ENCODE measurements at places on chromosomes 12 and 14. TPM values are rescaled to one million over a fixed set of nuclear protein-coding genes. Genes with fewer than 3 reads are reported as not detected.

- no peak for DNase-seq
- no peak overlapping the region for H3K4me3 ChIP-seq
- H3K27me3 ChIP-seq = no peaks in the 10 kb centered on the region
- H3K36me3 ChIP-seq = no peaks in the 10 kb centered on the region
- H3K27ac ChIP-seq = no peak overlapping the region
Observed at GRCh38 chr14:93002049-93002448, 79.1 kb downstream of the CHGA start.

RNASE1 gene
- not detected for total RNA-seq

GRCh38 chr14:95697764-95698163, 11.5 kb downstream of the TCL1B start:
- peaks cover 2% of the 10 kb centered on the region for H3K4me1 ChIP-seq
- H3K27me3 ChIP-seq = peaks cover 19% of the 10 kb centered on the region
- DNase-seq = no peak
- H3K36me3 ChIP-seq = no peaks in the 10 kb centered on the region
- no peak overlapping the region for H3K27ac ChIP-seq
- H3K4me3 ChIP-seq = no peak overlapping the region

MDM2 gene
- 180 TPM for total RNA-seq

DNA sequence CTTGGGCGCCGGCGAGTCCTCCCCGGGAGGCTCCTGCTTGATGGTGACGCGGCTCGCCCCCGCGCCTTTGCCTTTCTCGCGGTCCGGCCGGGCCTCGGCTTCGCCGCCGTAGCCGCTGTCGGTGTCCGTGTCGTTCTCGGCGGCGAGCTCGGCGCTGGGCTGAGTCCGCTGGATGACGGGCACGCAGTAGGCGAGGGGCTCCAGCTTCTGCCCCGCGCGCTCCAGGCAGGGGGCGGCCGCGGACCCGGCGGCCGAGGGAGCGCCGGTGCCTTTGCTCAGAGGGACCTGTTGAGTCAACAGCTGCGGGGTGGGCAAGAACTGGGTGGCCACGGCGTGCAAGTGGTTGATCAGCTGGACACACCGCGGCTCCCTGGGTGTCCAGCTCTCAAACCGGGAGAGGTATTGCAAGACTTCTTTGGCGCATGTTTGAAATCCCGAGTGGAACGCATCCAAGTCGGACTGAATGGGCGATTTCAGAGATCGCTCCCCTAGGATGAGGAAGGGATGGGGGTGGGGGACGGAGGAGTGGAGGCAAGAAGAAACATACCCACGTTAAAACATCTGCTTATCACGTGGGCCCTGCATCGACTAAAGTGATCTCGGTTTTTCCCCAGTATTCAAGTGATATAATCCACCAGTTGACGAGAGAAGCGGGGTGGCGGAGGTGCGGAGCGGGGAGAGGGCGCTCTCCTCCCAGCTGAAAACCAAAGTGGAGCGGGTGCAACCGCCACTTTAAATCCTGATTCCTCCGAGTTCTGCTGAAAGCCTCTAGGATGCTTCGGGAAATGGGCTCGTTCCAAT, 2.0 kb downstream of the BHLHE41 start:
- peaks cover 26% of the 10 kb centered on the region for H3K4me1 ChIP-seq
- DNase-seq = no peak

KLRB1 gene
- not detected for total RNA-seq

- no peak overlapping the region for H3K27ac ChIP-seq
- DNase-seq = no peak
- H3K36me3 ChIP-seq = no peaks in the 10 kb centered on the region
- H3K4me3 ChIP-seq = no peak overlapping the region
- no peaks in the 10 kb centered on the region for H3K27me3 ChIP-seq
- H3K4me1 ChIP-seq = no peaks in the 10 kb centered on the region
Observed at GRCh38 chr12:38151991-38152700, 164.4 kb upstream of the ALG10B start.

GRCh38 chr14:62168564-62169155, 406.4 kb downstream of the SNAPC1 start:
- no peak for DNase-seq
- H3K4me1 ChIP-seq = no peaks in the 10 kb centered on the region
- no peak overlapping the region for H3K27ac ChIP-seq
- H3K4me3 ChIP-seq = no peak overlapping the region
- H3K36me3 ChIP-seq = no peaks in the 10 kb centered on the region

GRCh38 chr14:35632676-35633075, 98.7 kb downstream of the INSM2 start:
- H3K4me1 ChIP-seq = peaks cover 2% of the 10 kb centered on the region
- DNase-seq = no peak
- no peaks in the 10 kb centered on the region for H3K27me3 ChIP-seq
- no peak overlapping the region for H3K4me3 ChIP-seq

ERP27 gene
- total RNA-seq = 4.7 TPM

DNA sequence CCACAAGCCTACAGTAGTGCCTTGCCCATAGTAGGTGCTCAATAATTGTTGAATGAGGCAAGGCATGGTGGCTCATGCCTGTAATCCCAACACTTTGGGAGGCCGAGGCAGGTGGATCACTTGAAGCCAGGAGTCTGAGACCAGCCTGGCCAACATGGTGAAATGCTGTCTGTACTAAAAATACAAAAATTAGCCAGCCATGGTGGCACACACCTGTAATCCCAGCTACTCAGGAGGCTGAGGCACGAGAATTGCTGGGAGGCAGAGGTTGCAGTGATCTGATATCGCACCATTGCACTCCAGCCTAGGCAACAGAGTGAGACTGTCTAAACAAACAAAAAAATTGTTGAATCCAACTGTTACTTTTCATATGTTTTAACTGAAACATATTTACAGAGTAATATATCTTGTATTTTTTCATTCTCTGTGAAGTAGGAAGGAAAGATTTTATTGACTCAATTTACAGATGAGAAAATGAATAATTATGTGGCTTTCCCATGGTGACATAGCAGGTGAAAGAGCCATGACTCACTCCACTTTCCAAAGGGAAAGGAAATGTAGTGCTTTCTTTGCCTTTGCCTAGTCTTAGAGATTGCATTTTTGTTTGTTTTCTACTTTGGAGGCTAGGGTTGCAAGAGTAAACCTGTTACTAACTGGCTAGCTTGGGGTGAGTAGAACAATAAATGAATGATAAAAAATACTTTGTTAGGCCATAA, 95.4 kb upstream of the SLC38A4 start:
- no peak overlapping the region for H3K27ac ChIP-seq
- H3K4me3 ChIP-seq = no peak overlapping the region
- H3K4me1 ChIP-seq = no peaks in the 10 kb centered on the region
- no peak for DNase-seq
- H3K27me3 ChIP-seq = peaks cover 3% of the 10 kb centered on the region

DNA sequence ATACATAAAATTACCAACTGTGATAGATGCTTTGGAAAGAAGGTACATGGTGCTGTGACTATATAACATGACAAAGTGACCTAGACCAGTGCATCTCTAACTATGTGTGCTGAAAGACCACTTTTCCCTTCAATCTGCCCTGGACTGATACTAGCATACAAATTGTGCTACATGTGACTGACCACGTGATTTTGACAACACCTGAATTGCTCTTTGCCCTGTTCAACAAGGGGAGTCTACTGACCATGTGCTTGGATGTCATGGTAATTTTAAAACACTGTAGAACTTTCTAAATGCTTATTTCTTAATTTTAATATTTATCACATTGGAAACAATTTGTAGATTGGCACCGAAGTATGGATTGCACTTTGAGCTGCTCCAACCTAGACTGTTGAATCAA, 142.4 kb downstream of the CAND1 start:
- H3K36me3 ChIP-seq = no peaks in the 10 kb centered on the region
- DNase-seq = no peak
- H3K27me3 ChIP-seq = no peaks in the 10 kb centered on the region
- no peak overlapping the region for H3K27ac ChIP-seq

DNA sequence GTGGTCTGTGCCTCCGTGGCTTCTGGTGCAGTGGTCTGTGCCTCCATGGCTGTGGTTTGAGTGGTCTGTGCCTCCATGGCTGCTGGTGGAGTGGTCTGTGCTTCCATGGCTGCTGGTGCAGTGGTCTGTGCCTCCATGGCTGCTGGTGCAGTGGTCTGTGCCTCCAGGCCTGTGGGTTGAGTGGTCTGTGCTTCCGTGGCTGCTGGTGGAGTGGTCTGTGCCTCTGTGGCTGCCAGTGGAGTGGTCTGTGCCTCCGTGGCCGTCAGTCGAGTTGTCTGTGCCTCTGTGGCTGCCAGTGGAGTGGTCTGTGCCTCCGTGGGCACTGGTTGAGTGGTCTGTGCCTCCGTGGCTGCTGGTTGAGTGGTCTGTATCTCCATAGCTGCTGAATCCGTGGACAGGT, 10.1 kb downstream of the SELPLG start:
- H3K36me3 ChIP-seq = peaks cover 72% of the 10 kb centered on the region
- H3K27me3 ChIP-seq = no peaks in the 10 kb centered on the region
- peaks cover 29% of the 10 kb centered on the region for H3K4me1 ChIP-seq
- DNase-seq = no peak
- H3K4me3 ChIP-seq = no peak overlapping the region

DNA sequence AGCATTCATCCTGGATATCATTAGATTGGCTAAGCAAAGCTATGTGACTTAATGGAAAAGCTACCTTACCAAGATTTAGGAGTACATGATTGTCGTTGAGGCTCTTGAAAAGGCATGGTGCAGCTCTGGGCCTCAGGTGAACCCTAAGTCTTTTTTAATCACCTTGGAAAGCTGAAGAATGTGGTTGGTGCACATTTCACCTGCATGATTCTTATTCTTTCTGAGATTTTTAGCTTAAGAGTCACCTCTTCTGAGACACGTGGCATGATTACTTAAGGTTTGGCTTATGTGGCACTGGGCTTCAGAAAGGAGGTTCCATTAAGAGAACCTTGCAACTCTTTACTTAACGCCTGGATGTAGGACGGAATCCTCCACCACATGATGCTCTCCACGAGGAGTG, 498.5 kb downstream of the TMEM117 start:
- no peak overlapping the region for H3K27ac ChIP-seq
- no peaks in the 10 kb centered on the region for H3K4me1 ChIP-seq
- H3K4me3 ChIP-seq = no peak overlapping the region
- no peaks in the 10 kb centered on the region for H3K36me3 ChIP-seq
- no peak for DNase-seq

- H3K27ac ChIP-seq = no peak overlapping the region
- no peak overlapping the region for H3K4me3 ChIP-seq
- no peak for DNase-seq
- H3K4me1 ChIP-seq = no peaks in the 10 kb centered on the region
- H3K27me3 ChIP-seq = no peaks in the 10 kb centered on the region
- H3K36me3 ChIP-seq = no peaks in the 10 kb centered on the region
Observed at GRCh38 chr12:13631873-13632272, 349.5 kb downstream of the GRIN2B start.

DNA sequence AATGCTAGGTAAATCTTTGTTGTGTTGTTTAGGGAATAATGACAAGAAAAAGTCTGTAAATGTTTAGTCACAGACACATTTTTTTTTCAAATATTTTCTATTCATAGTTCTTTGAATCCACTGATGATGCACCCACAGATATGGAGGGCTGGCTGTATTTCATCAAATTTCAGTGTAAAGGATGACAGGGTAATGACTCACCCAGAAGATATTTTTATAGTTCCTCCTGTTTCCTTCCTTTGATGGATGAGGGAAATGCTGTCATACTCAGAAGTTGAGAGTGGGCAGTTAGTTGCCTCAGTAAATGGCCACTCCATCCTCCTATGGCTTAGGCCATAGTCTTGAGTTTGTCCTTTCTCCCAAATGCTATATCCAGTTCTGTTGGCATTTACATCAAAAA, 76.9 kb upstream of the REP15 start:
- peak overlapping the region; percentile 3 for H3K27ac ChIP-seq
- H3K36me3 ChIP-seq = peaks cover 3% of the 10 kb centered on the region
- H3K4me1 ChIP-seq = peaks cover 29% of the 10 kb centered on the region
- H3K4me3 ChIP-seq = no peak overlapping the region
- DNase-seq = no peak

DNA sequence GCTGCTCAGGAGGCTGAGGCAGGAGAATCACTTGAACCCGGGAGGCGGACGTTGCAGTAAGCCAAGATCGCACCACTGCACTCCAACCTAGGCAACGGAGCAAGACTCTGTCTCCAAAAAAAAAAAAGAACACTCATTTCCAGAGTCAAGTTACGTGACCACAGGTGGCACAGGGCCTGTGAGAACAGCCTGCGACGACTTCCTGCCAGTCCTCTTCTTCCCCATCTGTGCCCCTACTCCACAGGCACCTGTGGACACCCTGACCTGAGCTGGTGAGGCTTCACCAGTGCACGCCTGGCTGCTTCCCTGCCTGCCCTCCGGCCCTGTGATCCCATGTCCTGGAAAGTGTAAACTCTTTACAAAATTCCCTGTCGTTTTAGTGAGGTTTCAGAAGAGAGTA, 77.7 kb downstream of the PPP2R5C start:
- DNase-seq = peak; percentile 45
- peak overlapping the region; percentile 87 for H3K27ac ChIP-seq
- H3K36me3 ChIP-seq = peaks cover 44% of the 10 kb centered on the region
- peak overlapping the region; percentile 58 for H3K4me3 ChIP-seq
- no peaks in the 10 kb centered on the region for H3K27me3 ChIP-seq
- H3K4me1 ChIP-seq = peaks cover 76% of the 10 kb centered on the region

IFT43 gene
- 9.3 TPM for total RNA-seq

DNA sequence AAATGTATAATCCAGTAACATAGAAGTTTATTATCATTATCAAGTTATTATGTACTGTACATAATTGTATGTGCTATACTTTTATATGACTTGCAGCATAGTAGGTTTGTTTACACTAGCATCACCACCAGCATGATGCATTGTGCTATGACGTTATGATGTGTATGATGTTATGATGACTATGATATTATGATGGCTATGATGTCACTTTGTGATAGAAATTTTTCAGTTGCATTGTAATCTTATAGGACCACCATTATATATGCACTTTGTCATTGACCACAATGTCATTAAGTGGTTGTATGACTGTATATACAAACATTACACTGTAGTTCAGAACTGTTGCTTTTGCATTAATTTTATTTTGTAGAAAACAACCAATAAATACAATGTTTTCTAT, 173.4 kb downstream of the PPFIA2 start:
- H3K27me3 ChIP-seq = no peaks in the 10 kb centered on the region
- H3K36me3 ChIP-seq = no peaks in the 10 kb centered on the region
- H3K4me3 ChIP-seq = no peak overlapping the region
- no peak for DNase-seq

TAS2R50 gene
- total RNA-seq = 1.0 TPM

- no peaks in the 10 kb centered on the region for H3K27me3 ChIP-seq
- DNase-seq = no peak
- no peaks in the 10 kb centered on the region for H3K36me3 ChIP-seq
- H3K4me1 ChIP-seq = no peaks in the 10 kb centered on the region
- H3K4me3 ChIP-seq = no peak overlapping the region
Observed at GRCh38 chr12:82855872-82856271, 169.2 kb downstream of the TMTC2 start.

DNA sequence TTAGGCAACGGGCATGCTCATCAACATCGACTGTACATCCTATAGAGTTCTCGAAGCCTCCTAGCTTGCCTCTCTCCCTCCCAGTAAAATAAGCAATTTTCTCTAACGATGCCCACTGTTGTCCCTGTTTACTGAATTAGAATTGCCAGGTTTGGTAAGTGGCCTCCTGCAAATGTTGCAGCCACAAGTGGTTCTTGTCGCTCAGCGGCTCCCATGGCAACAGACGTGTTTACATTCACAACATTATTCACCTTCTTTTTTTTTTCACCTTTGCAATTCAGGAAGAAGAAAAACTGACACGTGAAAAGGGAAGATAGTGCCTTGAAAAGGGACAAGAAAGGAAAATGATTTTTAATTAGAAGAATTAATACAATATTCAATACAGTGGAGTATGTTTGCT, 100.9 kb upstream of the PKP2 start:
- no peaks in the 10 kb centered on the region for H3K27me3 ChIP-seq
- no peaks in the 10 kb centered on the region for H3K36me3 ChIP-seq
- no peak overlapping the region for H3K4me3 ChIP-seq
- no peak for DNase-seq
- no peaks in the 10 kb centered on the region for H3K4me1 ChIP-seq

Measured in activated T-helper 2 cell treated with anti-CD3 and anti-CD28 coated beads, Interferon-gamma antibody, Interleukin-2, Interleukin-4, amounts not matched to agents 10 μg/mL and 5 μg/mL and 100 μg/mL, durations not matched to agents 14 hours and 24 hours and 36 hours (primary cell).